ENCODE measurements at places on chromosomes 6 and 20. TPM values are rescaled to one million over a fixed set of nuclear protein-coding genes. Genes with fewer than 3 reads are reported as not detected.
A peak's percentile ranks its signal among the peaks of the same experiment; 100 is the strongest.

DNA sequence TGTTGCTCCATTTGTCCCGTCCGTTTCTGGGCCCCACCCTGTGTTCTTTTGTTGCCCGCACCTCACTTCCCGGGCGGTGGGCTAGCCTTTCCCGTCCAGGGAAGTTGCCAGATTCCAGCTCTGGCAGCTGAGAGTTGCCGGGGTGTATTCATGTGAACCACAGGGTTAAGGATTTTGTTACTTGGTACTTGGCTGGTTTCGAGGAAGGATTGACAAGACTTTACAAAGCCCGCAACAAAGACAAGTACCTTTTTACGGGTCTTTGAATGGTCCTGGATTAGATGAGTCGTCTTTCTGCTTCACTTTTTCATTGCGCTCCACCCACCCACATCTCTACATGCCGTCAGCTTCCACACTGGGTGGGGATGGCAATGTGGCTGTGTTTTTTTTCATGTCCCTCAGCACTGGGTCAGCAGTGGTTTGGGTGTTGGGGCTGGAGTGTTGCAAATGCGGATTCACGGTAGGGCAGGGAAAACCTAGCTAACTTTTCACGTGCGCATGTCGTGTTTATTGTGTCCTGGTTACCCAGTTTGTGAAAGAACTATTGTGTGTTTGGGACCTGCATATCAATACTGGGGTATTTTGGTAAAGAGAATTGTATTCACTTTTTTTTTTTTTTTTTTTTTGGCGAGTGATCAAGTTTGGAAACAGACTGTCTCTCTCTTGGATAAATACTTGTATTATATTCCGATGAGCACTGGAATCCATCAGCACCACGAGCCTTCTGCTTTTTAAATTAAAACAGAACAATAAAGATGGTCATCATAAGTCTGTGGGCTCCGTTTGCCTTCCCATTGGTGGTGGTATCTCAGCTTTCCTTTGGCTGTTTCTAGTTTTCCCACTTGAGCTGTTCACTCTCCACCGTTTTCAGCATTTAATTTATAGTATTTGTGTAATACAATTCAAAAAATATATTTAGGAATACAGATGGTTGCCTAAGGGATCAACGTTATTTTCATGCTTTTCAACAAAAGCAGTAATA lies 1.2 kb downstream of the DUSP22 start:
- peak overlapping the region; percentile 99 for H3K27ac ChIP-seq
- peaks cover 18% of the 10 kb centered on the region for H3K4me1 ChIP-seq

DNA sequence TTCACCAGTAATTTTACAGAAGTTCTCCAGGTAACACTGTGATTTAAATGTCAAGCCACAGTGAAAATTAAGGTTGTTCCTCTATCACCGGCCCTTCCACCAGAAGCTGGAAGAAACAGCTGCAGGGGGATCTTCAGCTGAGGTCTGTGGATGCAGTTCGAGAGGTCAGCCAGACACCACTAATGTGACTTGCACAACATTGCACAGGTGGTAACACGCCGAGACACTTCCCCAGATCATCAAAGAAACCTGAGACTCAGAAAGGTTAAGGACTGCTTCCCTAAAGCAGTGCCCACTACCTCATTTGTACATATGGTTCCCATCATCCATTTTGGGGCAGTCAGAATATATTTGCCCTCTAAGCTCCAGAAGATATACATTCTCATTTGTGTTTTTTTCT lies 8.1 kb upstream of the SERPINB9 start:
- H3K4me3 ChIP-seq: no peak overlapping the region
- H3K36me3 ChIP-seq: no peaks in the 10 kb centered on the region
- H3K4me1 ChIP-seq: no peaks in the 10 kb centered on the region
- no peaks in the 10 kb centered on the region for H3K27me3 ChIP-seq

DNA sequence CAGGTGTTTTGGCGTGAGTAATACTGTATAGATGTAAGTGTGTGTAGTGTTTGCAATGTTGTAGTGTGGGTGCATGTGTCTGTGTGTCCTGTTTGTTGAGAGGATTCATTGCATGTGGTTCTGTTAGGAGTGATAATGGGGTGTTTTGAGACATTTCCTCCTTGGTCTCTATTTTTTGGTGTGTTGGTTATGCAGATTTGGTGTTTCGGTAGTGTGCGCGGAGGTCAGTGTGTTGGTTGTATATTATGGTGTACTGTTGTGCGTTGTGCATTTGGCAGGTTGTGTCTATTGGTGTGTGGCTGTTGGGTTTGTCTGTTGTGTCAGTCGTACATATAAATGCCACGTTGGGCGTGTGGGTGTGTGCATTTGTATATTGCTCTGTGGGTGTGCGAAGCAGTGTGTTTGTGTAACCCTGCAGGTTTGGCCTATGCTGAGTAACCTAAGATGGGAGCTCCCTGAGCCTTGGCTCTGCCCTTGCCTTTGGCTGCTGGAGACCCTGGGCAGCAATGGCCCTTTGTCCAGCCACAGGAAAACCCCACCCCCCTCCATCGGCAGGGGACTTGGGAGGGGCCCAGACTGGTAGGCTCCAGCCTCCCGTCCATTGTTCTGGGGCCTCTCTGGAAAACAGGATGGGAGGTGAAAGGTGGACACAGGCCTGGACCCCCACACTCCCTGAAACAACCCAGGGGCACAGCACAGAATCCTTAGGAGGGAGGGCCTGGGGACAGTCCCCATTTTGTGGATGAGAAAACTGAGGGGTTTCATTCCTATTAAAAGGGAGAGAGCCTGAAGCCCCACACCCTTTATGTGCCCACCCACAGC lies 10.3 kb upstream of the ID1 start:
- H3K36me3 ChIP-seq: no peaks in the 10 kb centered on the region
- no peak overlapping the region for H3K27ac ChIP-seq
- H3K27me3 ChIP-seq: no peaks in the 10 kb centered on the region
- no peak overlapping the region for H3K4me3 ChIP-seq

DNA sequence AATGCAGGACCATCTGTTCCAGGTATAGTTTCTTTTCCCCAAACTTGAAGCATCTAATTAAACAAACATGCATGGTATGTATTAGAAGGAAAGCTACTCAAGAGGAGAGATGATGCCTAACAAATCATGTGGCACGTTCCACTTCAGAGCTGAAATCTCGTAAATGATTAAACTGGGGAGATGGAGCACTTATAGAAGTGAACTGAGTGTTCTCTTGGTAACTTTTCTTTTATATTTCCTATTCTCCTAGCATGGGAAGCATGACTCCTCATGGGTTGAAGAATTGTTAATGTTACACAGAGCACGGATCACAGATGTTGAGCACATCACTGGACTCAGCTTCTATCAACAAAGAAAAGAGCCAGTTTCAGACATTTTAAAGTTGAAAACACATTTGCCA lies 61.1 kb downstream of the CCN2 start:
- no peak overlapping the region for H3K4me3 ChIP-seq
- peaks cover 36% of the 10 kb centered on the region for H3K36me3 ChIP-seq
- no peak for DNase-seq
- no peak overlapping the region for H3K27ac ChIP-seq
- H3K27me3 ChIP-seq: no peaks in the 10 kb centered on the region

GRCh38 chr6:168858926-168859325 lies 394.7 kb downstream of the THBS2 start:
- no peaks in the 10 kb centered on the region for H3K4me1 ChIP-seq
- H3K27me3 ChIP-seq: no peaks in the 10 kb centered on the region
- no peak for DNase-seq

GRCh38 chr6:121929301-121929700 lies 470.2 kb upstream of the HSF2 start:
- H3K27ac ChIP-seq: no peak overlapping the region
- H3K4me1 ChIP-seq: no peaks in the 10 kb centered on the region
- H3K27me3 ChIP-seq: no peaks in the 10 kb centered on the region
- H3K36me3 ChIP-seq: no peaks in the 10 kb centered on the region

The KIF6 gene
- total RNA-seq: not detected

DNA sequence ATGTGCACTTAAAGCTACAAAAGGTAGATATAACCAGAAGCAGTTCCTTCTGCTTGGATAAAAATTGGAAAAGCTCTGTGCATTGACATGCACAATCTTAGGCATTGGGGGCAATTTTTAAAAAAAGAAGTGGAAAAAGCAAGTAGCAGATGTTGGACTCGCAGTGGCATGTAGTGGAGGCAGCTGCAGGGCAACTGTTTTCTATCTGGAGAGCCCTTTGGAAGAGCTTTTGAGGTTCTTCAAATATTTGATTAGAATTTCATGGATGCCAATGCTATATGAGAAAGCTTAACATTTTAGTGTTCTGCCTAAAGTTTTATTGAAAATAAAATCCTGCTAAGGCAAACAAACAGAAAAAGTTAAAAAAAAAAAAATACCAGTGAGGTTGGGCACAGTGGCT lies 388.3 kb upstream of the RNF217 start:
- no peaks in the 10 kb centered on the region for H3K36me3 ChIP-seq
- no peak for DNase-seq
- no peaks in the 10 kb centered on the region for H3K4me1 ChIP-seq
- H3K27me3 ChIP-seq: no peaks in the 10 kb centered on the region
- no peak overlapping the region for H3K4me3 ChIP-seq
- no peak overlapping the region for H3K27ac ChIP-seq

DNA sequence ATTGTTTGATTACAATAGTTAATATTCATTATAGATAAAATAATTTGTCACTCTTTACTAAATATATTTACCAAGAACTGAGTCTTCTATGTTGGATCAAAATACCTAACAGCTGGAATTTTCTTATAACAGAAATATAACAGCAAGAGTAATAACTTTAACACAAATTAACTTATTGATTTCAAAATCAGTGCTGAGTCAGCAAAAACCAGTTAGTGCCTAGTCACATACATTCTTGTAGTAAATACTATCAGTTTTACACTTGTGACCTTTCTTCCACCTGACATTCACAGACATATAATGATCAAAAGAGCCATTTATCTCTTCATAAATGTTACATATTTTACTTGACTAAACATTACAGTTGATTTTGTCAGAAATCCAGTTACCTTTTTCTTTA lies 1141.4 kb upstream of the ADGRB3 start:
- DNase-seq: no peak
- no peaks in the 10 kb centered on the region for H3K27me3 ChIP-seq
- H3K27ac ChIP-seq: no peak overlapping the region
- no peaks in the 10 kb centered on the region for H3K4me1 ChIP-seq

- DNase-seq: no peak
- no peaks in the 10 kb centered on the region for H3K27me3 ChIP-seq
- H3K36me3 ChIP-seq: no peaks in the 10 kb centered on the region
Measured at GRCh38 chr6:21597801-21598673, 4.5 kb downstream of the SOX4 start.

GRCh38 chr20:62266340-62266739 lies 28.0 kb downstream of the OSBPL2 start:
- no peaks in the 10 kb centered on the region for H3K4me1 ChIP-seq
- no peak overlapping the region for H3K4me3 ChIP-seq
- no peaks in the 10 kb centered on the region for H3K36me3 ChIP-seq
- H3K27ac ChIP-seq: no peak overlapping the region
- DNase-seq: no peak

DNA sequence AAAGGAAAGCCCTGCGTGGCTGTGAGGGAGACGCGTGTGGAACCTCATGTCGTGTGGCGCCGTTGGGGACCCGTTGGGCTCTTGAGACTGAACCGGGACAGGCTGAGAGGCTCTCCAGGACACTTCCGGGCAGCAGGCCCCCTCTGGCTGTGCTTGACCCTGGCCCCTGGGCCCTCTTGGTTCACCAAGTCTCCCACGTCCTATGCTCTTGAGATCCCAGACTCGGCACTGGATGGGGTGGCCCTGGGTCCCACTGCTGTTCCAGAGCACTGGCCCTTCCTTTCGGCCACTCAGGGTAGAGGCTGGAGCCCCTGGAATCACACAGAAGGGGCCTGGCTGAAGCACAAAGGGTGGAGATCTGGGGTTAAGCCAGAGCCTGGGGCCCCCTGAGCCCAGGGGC lies 30.4 kb downstream of the NTSR1 start:
- no peak overlapping the region for H3K4me3 ChIP-seq
- no peaks in the 10 kb centered on the region for H3K27me3 ChIP-seq
- H3K4me1 ChIP-seq: no peaks in the 10 kb centered on the region

The C6orf52 gene
- total RNA-seq: not detected

DNA sequence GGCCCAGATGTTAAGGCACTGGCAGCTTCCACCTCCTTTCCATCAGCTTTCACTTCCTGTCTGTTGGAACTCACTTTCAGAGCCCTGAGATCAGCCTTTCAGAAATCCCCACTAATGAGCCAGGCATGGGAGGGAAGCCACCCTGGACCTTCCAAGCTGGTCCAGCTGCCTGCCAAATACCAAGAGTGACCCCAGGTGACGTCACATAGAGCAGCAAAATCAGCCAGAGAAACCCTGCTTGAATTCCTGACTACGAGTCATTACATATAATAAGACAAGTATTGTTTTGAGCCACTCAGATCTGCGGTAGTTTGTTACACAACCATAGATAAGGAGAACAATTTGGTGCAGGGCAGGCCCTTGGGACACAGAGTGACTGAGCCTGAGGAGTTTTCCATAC lies 556.0 kb upstream of the JAG1 start:
- no peaks in the 10 kb centered on the region for H3K27me3 ChIP-seq
- no peak for DNase-seq
- no peak overlapping the region for H3K27ac ChIP-seq
- no peaks in the 10 kb centered on the region for H3K4me1 ChIP-seq

GRCh38 chr6:33904050-33904746 lies 100.4 kb upstream of the MLN start:
- no peaks in the 10 kb centered on the region for H3K27me3 ChIP-seq
- no peak overlapping the region for H3K27ac ChIP-seq
- H3K4me3 ChIP-seq: no peak overlapping the region
- no peak for DNase-seq
- no peaks in the 10 kb centered on the region for H3K36me3 ChIP-seq
- H3K4me1 ChIP-seq: peaks cover 5% of the 10 kb centered on the region

DNA sequence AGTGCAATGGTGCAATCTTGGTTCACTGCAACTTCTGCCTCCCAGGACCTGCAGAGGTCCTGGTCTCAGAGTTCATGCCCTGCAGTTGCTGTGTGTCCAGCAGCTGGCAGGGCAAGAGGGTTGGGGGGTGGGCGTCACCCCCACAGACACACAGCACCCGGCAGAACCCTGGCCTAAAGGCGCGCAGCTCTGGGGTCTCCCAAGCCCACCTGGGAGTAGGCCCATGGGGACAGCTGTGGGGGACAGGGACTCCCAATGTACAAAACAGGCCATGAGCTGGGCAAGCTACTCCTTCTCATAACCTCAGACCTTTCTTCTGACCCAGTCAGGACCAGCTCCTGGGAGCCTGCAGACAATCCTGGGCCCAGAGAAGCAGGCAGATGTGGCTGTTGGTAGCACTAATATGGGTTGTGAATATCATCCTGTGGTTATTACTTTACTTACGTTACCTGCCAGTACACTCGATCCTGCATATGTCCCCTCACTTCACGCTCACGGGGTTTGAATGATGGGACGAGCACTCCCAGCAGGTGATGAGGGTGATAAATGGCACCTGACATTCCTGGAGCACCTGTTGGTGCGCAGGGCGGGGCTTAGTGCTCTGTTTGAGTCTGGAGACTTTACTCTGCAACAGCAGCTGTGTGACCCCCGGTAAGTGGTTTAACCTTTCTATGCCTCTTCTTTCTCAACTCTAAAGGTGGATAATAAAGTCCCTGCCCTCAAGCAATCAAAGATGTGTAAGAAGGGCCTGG lies 39.9 kb upstream of the SULF2 start:
- no peaks in the 10 kb centered on the region for H3K27me3 ChIP-seq
- no peak overlapping the region for H3K4me3 ChIP-seq
- no peak overlapping the region for H3K27ac ChIP-seq
- no peaks in the 10 kb centered on the region for H3K36me3 ChIP-seq
- H3K4me1 ChIP-seq: no peaks in the 10 kb centered on the region

- H3K4me3 ChIP-seq: no peak overlapping the region
- peaks cover 57% of the 10 kb centered on the region for H3K27me3 ChIP-seq
- no peak for DNase-seq
- peak overlapping the region; percentile 50 for H3K27ac ChIP-seq
- no peaks in the 10 kb centered on the region for H3K36me3 ChIP-seq
Measured at GRCh38 chr6:5997420-5997987, 9.2 kb downstream of the NRN1 start.

- H3K4me1 ChIP-seq: no peaks in the 10 kb centered on the region
- H3K36me3 ChIP-seq: no peaks in the 10 kb centered on the region
- no peak overlapping the region for H3K4me3 ChIP-seq
Measured at GRCh38 chr6:53811082-53811481, 16.3 kb downstream of the LRRC1 start.

Data from right lobe of liver (tissue), 6 donors.